CD4-positive, alpha-beta T cell treated with Interleukin-1 beta for 1 hour (primary cell): ENCODE measurements at places on chromosomes 6 and 20.

GRCh38 chr6:21836772-21837425 lies 243.3 kb downstream of the SOX4 start:
- DNase-seq, result no peak

GRCh38 chr6:626236-626635 lies 30.7 kb downstream of the HUS1B start:
- DNase-seq, result no peak

GRCh38 chr6:90417385-90417784 lies 120.7 kb upstream of the BACH2 start:
- DNase-seq, result no peak

DNA sequence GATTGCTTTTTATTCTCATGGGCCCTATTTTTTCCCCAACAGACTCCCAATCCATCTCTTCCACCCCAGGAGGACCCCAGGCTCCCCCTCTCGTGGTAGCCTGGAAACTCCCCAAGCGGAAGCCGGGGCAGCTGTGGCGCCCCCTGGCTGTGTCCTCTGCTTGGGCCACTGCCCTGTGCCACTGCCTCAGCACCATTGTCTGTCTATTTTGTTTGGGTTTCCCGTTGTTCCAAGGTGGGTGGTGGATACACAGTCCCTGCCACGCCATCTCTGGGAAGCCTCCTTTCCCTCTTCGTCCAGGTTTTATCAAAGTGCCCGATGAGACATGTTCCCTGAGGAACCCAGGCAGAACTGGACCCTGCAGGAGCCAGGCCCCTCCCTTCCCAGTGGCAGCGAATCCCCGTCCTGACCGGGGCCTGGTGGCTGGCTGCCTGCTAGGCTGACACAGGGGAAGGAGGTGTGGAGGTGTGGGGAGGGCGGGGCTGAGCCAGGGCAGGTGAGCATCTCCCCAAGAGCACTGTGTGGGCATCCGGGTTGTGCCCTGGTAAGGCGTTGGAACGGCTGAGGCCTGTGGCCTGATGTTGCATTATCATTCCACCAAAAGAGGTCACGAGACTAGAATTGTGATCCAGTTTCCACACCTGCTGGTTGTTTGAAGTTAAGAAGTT lies 228.2 kb downstream of the CDH4 start:
- no peak for DNase-seq

DNA sequence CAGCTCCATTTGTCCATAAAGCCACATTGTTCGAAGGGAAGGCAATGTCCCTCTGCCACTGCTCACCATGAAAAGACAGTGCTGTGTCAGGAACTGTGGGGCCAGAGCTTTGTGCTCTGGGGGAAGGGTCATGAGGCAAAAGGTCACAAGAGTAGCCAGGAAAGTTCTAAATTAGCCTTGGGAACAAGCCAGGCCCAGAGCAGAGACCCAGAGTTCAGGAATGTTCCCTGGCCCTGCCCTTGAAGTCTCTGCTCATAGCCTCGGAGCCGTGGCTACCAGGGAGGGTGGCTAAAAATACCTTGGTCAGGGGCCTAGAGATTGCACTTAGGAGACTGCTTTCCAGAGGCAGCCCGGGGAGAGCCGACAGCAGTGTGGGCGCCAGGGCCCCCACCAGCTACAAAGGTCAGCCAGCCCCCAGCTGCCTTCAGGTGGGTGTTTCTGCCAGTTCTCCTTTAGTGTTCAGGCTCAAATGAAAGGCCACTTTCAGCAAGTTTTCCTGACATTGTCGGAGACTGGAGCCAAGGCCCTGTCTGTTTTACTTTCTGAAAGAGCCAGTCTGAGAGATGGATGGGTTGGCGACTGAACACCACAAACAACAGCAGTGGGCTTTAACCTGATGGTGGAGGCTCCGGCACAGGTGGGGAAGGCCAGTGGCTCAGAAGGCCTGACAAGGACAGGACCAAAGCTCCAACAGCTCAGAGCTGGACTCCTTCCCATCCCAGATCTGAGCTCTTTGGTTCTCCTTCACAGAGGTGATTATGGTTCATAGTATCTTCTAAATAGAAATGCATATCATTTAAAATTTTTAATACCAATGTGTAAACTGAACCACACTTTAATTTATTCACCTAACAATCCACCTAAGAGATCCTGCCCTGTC lies 76.2 kb downstream of the CDH26 start:
- no peak for DNase-seq

- no peak for DNase-seq
These were observed 11.3 kb downstream of the CST7 start for GRCh38 chr20:24960302-24960801.

DNA sequence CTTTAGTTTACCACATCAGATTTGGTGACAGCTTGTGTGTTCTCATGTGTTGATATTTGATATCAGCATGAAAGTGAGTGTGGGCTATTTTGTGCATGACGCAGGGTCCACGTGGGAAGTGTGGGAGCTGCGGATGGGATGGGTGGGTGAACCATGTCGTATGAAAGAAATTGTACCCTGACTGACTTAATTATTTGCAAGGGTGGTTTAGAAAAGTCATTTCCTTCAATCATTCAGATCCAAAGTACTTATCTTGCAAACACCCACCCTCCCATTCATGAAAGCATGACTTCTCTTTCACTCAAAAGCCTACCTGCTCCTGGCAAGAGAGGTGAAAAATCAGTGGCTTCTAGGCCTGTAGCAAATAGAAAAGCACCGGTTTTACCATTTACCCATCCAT lies 91.8 kb upstream of the BACH2 start:
- DNase-seq, result no peak

DNA sequence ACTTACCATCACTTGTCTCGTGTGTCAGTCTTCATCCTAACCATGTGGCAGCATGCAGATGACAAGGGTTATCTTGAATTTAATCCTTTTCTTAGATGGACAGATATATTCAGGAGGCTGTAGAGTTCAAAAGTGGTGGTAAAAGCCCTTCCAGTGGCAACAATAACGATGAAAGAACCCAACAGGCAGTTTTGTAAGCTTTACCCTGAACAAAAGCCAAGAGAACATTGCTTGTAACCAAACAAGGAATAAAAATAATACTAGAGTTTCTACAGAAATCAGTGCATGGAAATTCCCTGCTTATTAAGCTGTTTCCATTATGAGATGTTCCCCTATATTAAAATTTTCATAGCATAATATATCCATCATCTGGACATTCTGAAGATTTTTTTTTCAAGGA lies 69.7 kb downstream of the PDE7B start:
- DNase-seq, result no peak

DNA sequence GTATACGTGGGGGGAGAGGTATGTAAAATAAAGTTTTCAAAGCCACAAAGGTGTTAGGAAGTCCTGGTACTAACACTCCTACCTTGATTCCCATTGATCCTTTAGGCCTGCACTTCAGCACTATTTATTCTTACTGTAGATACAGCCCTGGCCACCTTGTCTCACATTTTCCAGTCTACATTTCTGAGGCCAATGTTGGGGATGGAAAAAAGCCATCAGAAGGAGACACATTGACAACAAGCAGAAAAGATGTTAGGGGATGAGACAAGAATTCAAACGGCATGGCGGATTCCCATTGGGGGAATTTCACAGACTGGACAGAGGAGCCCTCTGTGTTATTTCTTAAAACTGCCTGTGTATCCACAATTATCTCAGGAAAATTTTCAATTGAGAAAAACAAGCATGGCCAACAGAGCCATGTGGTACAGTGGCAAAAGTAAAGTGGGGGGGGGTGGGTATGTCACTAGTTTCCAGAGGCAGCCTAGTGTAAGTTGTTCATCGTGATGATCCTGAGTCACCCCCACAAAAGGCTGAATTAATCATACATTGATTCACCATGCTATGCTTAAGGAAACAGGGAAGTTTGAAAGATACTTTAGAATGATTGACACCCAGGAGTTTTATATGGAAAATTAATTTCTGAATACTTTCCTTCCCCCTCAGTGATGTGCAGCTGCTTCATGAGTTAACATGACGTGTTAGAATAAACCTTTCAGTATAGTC lies 40.5 kb downstream of the RREB1 start:
- DNase-seq, result no peak

DNA sequence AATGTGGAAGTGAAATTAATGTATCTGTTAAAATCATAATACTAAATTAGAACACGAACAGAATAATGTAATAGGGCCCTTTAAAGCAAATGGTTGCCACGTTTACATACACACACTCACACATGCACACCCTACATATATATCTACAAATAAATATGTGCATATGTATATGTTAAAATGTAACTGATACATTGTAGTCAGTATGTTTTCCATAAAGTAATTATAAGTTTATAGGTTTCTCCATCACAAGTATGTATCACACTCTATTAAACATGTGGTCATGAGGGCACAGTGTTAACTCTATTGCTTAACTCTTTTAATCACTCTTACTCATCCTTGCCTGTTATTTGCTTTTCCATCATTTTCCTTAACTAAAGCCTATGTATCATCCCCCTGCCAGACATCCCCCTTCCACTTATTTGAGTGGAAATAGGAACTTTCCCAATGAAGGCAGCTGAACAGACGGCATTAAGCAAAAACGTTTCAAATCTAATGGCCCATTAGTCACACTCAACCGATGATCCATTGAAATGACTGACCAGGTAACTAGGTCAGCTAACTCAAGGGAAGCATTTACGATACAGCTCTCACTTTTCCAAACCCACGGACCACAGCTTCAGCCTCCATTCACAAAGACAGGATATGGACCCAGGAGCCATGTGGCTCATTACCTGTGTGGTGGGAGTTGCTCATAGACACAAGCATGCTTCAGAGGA lies 89.3 kb downstream of the HAO1 start:
- DNase-seq, result no peak

GRCh38 chr6:63352069-63352543 lies 32.3 kb upstream of the LGSN start:
- DNase-seq, result no peak

DNA sequence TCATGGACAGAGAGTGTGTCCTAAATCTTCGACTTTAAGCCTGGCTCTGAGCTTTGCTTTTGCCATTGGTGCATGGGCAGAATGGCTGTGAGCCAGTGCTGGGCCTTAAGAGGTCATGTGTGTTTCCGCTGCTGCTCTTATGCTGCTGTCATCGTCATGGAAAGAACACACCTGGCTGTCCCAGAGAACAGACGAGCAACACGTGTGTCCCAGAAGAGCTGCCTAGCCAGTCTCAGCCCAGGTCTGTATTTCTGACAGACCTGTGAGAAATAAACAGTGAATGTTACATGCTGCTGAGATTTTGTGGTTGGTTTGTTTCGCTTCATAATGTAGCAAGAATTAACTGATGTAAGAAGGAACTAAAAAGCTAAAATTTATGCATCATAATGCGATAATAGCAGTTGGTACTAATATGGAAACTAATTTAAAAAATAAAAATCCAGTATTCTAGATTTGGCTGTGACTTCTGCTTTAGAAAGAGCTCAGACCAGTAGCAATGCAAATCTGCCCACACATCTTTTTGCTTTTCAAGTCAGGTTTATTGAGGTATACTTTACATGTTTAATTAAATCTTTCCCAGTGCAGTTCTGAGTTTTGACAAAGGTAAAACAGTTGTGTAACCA lies 11.5 kb upstream of the SCP2D1 start:
- DNase-seq, result no peak

- DNase-seq, result no peak
These were observed 143.0 kb upstream of the SLC22A16 start for GRCh38 chr6:110619275-110619908.

DNA sequence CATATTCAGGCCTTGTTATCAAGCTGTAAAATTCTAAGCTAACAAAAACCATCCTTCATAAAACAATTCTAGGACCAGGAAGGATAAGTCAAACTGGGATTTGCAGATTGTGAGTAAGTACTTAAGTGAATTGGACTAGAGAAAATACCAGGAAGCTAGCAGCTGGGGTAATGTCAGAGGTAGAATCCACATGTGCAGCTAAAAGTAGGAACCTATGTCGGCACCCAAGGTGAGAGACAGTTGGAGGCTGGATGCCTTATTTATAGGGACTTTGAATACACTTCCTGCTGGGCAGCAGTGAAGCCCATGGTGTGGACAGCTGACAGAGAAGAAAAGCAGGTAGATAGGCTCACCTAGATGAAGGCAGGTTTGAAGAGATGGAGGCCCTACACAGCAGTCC lies 127.3 kb downstream of the FLRT3 start:
- DNase-seq, result no peak

- peak; percentile 35 for DNase-seq
These were observed 105.1 kb downstream of the TOX2 start for GRCh38 chr20:44019638-44020335.

DNA sequence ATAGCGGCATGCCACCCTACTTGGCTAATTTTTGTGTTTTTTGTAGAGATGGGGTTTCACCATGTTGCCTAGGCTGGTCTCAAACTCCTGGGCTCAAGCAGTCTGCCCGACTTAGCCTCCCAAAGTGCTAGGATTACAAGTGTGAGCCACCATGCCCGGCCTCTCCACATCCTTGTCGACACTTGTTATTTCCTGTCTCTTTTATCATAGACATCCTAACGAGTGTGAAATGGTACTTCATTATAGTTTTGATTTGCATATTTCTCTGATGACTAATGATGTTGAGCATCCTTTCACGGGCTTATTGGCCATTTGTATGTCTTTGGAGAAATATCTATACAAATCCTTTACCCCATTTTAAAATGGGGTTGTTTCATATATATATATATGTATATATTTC lies 39.0 kb upstream of the ASXL1 start:
- DNase-seq, result no peak

DNA sequence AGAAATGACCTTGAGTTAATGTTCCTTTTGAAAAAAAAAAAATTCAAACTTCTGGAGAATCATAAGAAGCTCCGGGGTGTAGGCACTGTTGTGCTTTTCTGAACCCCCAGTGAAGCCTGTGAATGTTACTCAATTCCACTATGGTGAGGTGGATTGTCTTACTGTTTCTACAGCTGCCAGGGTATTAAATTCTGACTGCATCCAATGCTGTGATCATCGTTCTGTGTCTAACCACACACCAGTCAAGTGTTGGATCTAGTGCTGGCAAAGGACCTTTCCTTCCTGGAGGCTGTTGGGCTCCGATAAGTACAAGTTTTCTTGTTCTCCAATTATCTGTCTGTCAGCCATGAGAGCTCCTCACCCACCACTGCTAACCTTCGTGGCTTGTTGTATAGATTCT lies 162.0 kb upstream of the EPHA7 start:
- DNase-seq, result no peak

GRCh38 chr6:85678602-85679444 lies 36.1 kb upstream of the SYNCRIP start:
- DNase-seq, result peak; percentile 98

DNA sequence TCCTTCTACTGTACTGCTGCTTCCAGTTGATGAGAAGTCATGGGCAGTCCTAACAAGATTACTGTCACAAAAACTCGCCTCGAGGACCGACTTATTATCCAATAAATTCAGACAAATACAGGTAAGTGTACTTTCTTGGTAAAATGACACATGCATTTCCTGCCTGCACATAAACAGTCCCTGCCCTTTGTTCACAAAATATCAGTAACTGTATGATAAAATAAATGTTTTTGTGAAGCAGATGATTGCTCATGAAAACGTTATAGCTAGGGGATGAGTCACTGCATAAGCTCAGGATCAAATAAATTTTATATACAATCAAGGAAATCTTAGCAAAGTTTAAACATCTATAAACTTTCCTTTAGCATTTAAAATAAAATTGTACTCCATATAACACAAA lies 164.5 kb upstream of the RIPOR2 start:
- no peak for DNase-seq
